ENCODE measurements at places on chromosomes 6 and 20.

DNA sequence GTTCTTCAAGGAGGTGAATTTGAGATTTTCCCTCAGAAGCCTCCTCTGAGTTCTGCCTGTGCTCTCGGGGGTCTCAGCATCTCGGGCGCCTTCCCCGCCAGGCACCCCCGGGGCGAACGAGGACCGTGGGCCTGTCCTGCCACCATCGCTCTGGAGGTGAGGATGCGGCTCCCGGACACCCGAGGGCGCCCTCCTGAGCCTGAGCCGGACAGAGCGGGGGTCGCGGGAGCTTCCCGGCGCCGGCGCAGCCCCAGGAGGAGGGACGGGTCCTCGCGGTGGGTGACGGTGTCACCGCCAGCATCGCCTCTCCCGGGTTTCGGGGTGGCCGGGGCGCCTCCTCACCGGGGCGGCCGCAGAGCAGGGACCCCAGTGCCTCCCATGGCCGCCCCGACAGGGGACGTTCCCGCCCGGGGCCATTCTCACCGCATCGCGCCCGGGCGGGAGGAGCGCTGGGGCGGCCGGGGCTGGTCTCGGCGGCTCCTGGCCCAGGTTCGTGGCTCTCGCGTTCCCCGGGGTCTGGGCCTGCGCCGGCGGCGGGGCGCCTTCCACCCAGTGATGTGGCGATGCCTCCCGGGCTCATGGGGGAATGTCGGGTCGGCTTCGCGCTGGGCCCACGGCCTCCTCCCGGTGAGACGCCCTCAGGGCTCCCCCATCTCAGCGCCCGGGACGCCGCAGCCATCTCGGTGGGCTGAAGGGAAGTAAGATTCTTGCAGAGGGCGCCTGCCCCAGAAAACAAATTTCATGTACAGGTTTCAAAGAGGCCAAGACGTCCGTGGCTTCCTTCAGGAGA is 210.5 kb downstream of the ERMARD start:
- DNase-seq, result no peak

- no peak for DNase-seq
These were observed 1422.8 kb upstream of the EYS start for GRCh38 chr6:67129780-67130179.

DNA sequence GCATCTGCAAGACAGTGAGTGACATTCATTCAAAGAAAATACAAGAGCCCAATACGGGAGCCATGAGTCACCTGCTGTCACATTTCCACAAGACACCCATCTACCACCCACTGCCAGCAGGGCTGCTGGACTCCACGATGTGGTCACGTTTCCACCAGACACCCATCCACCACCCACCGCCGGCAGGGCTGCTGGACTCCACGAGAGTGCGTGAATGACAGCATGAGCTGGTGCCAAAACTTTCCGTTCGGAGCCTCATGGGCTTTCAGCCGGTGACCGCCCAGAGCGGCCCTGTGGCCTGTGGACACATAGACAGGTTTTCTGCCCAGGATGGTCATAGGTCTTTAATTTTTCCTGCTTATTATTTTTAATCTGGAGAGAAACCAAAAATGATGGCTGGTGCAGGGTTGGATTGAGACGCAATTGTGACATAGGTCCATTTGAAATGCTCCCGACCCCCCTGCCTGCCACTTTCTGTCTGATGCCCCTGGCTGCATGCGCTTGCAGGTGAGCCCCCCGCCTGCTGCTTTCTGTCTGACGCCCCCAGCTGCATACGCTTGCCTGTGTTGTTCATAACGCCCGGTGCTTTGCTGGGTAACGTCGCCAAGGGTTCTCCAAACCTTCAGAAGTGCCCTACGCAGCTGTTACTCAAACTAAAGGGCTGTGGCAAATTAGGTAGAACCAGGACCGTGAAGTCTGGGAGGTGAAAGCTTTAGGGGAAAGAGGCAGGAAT is 59.1 kb upstream of the SMOC2 start:
- DNase-seq, result no peak

DNA sequence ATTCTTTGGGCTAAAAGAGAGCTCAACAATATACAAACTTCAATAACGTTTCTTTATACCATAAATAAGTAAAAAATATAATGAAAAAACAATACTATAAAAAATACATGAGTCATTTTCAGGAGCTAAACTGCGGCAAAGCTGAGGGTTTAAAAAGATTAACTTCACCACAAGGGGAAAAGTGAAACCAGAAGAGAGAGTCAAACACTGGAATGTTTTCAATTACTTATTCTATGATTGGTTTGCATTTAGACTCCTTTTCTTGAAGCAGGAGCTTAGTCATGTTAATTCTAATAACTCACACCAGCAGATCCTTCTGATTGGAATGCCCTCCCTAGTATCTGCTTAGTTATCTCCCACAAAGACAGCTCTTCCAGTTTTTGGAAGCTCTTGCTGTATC is 627.3 kb downstream of the UTRN start:
- no peak for DNase-seq

DNA sequence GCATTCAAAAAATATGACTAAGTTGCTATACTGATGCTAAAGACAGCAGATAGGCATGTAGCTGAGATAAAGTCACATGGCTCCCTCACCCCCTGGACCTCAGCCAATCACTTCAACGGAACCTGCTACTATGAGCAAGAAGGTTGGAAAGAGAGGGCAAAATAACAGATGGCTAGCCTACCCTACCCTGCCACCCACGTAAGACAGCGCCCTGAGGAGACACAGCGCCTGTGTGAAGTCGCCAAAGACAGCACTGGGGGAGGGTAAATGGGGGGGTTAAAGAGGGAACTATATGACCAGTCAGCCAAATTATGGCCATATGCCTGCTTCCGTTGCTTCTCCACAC is 163.2 kb downstream of the RALGAPA2 start:
- DNase-seq, result no peak

DNA sequence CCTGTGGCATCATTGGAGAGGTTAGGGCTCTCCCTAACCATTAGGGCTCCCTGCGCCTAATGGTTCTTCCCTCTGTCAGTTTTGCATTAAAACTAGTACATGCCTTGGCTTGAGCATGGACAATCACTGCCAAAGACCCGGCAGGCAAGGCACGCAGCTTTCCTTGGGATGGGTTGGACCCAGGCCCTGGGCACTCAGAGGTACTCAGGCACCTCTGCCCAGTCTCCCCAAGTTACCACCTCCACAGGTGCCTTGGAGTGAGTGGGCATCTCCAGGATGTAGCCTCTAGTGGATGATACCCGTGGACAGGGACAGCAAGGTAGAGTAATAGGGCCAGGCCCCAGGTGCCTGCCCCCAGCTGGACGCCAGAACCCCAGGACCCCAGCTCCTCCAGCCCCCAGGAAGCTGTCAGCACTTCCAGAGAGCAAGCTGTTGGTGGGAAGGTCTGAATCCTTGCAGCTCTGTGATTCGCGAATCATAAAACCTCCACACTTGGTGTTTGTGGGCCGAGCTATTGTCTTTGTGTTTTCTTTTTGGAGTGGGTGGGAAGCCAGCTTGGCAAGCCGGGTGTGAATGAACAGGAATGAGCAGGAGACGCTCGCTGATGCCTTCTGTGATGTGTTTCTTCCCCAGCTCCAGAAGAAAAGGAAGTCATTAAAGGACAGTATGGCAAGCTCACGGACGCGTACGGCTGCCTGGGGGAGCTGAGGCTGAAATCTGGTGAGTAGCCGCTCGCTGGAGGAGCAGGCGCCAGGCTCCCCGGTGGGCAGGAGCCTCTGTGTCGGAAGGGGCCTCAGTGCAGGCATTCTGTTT is 35.1 kb downstream of the SYNJ2 start:
- DNase-seq, result no peak

GRCh38 chr6:170084166-170084730 is 206.6 kb downstream of the DLL1 start:
- no peak for DNase-seq

GRCh38 chr20:12203981-12204380 is 286.3 kb downstream of the BTBD3 start:
- no peak for DNase-seq

Measured in GF-D8 (cell line).